ENCODE measurements at places on chromosomes 3 and 15. TPM values are rescaled to one million over a fixed set of nuclear protein-coding genes. Genes with fewer than 3 reads are reported as not detected.

The NMNAT3 gene
- polyA plus RNA-seq = 1.6 TPM

The BOC gene
- polyA plus RNA-seq = not detected

The SAMD7 gene
- polyA plus RNA-seq = not detected

The ANKRD63 gene
- polyA plus RNA-seq = not detected

The ZNF774 gene
- not detected for polyA plus RNA-seq

The AHSG gene
- not detected for polyA plus RNA-seq

The SHQ1 gene
- polyA plus RNA-seq = 6.6 TPM

The LRRC31 gene
- polyA plus RNA-seq = not detected

The GNAT1 gene
- not detected for polyA plus RNA-seq

The ZNF80 gene
- polyA plus RNA-seq = 0.64 TPM

The MBNL1 gene
- 302 TPM for polyA plus RNA-seq

The SPINK8 gene
- polyA plus RNA-seq = not detected

The YEATS2 gene
- 1.6 TPM for polyA plus RNA-seq

The IGSF10 gene
- polyA plus RNA-seq = not detected

The ATP10A gene
- polyA plus RNA-seq = 11.2 TPM

The LRRC34 gene
- polyA plus RNA-seq = 0.98 TPM

All from CD4-positive, alpha-beta memory T cell (primary cell).